Natural killer cell treated with Interleukin-12 subunit alpha and Interleukin-12 subunit beta and Interleukin-15 and Interleukin-18, amount 100 ng/mL, for 72 hours (primary cell): ENCODE measurements at places on chromosomes 2 and 18. TPM values are rescaled to one million over a fixed set of nuclear protein-coding genes. Genes with fewer than 3 reads are reported as not detected.

DNA sequence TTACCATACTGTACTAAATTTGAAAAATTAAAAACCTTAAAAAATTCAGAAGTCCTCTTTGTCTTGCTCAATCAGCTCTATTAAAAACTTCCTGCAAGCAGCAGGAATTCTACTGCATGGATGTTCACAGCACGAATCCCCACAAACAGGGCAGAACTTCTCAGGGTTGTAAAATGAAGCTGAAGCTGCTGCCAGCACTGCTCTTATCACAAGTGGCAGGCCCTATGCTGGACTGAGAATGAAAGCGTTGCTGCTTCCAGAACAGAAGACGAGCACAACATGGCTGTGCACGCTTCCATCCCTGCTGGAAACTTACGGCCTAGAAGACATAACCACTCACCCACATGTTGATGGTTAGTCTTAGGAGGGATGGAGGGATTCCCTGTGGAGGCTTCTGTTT is 134.0 kb downstream of the RAB3GAP1 start:
- no peak overlapping the region for H3K27ac ChIP-seq
- no peaks in the 10 kb centered on the region for H3K4me1 ChIP-seq
- no peak overlapping the region for H3K4me3 ChIP-seq
- no peak for DNase-seq
- H3K27me3 ChIP-seq: no peaks in the 10 kb centered on the region

The NGEF gene
- total RNA-seq: not detected

- no peak overlapping the region for H3K4me3 ChIP-seq
- no peaks in the 10 kb centered on the region for H3K4me1 ChIP-seq
- DNase-seq: no peak
- H3K27ac ChIP-seq: no peak overlapping the region
Measured at GRCh38 chr2:213247566-213247965, 36.7 kb upstream of the SPAG16 start.

The CDKL4 gene
- not detected for total RNA-seq

GRCh38 chr18:7358989-7359726 is 128.3 kb downstream of the LRRC30 start:
- no peaks in the 10 kb centered on the region for H3K27me3 ChIP-seq
- no peak overlapping the region for H3K4me3 ChIP-seq
- no peaks in the 10 kb centered on the region for H3K4me1 ChIP-seq
- H3K36me3 ChIP-seq: no peaks in the 10 kb centered on the region
- no peak overlapping the region for H3K27ac ChIP-seq
- no peak for DNase-seq

DNA sequence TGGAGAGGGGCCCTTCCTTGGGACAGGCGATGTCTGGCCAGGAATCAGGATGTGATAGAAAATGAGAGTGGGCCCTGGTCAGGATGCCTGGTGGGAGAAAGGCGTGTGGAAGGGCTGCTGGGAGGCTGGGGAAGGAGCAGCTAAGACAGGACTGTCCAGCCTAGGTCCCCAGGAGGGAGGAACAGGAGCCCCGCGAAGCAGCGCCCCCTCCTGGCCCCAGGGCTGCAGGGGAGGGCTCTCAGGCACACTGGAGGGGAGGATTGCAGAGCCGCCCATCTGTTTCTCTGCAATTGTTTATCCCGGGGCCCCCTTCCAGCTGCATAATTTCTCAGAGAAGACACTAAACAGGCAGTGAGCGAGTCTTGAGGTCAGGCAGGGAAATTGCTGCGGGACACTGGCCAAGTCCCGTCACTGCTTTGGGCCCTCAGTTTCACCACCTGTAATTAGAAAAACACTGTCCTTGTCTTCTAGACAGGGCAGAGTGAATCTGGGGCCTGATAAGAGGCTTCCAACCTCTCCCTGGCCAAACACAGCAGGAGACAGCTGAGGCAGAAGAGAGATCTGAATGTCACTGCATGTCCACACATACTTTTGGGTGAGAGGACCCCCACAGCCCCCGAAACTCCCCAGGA is 3.9 kb upstream of the NPPC start:
- DNase-seq: peak; percentile 38
- peaks cover 19% of the 10 kb centered on the region for H3K27me3 ChIP-seq
- H3K4me3 ChIP-seq: no peak overlapping the region
- H3K4me1 ChIP-seq: no peaks in the 10 kb centered on the region
- H3K27ac ChIP-seq: no peak overlapping the region

GRCh38 chr2:131369954-131370353 is 6.0 kb upstream of the RAB6D start:
- peaks cover 13% of the 10 kb centered on the region for H3K27me3 ChIP-seq
- H3K36me3 ChIP-seq: no peaks in the 10 kb centered on the region
- H3K27ac ChIP-seq: no peak overlapping the region
- no peaks in the 10 kb centered on the region for H3K4me1 ChIP-seq
- no peak overlapping the region for H3K4me3 ChIP-seq

DNA sequence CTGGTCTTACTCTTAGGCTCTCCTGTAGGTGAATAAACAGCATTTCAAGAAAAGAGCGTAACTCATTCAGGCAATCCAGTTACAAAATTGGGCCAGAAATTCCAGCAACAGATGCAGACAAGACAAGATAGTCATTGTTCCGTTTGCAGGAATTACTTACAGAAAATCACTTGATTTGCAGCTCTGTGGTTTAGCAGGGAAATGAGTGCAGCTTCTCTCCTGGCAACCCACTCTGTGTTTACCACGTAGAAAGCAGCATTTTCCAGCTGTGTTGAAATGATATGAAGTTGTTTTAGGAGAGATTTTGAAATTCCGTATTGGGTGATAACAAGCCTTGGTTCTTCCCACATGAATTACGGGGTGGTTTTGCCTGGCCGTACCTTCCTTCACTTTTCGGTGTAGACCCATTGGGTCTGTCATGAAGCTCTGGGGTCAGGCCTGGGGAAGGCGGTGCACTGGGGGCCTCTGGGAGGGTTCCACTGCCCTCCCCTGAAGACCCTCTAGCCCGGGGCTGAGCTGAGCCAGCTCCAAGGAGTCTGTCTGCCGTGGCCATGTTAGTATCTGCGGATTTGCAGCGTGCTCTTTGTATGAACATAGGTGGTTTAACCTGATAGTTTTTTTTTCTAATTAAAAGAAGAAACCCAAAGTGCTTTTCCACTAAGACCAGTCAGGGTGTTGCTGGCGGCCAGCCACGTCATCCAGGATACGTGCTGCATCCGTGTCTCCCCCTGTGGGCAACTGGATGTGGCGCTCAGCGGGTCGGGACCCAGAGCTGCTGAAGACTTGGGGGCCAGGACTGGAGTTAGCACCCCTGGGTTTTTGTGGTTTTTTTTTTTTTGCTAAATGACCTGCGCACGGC is 58.9 kb upstream of the KCNG2 start:
- no peaks in the 10 kb centered on the region for H3K27me3 ChIP-seq
- H3K27ac ChIP-seq: no peak overlapping the region
- H3K36me3 ChIP-seq: peaks cover 28% of the 10 kb centered on the region
- H3K4me1 ChIP-seq: peaks cover 4% of the 10 kb centered on the region
- no peak overlapping the region for H3K4me3 ChIP-seq

The POTEC gene
- not detected for total RNA-seq
